ENCODE measurements at places on chromosomes 5 and 9. TPM values are rescaled to one million over a fixed set of nuclear protein-coding genes. Genes with fewer than 3 reads are reported as not detected.

The CXCL14 gene
- total RNA-seq: 88.5 TPM

DNA sequence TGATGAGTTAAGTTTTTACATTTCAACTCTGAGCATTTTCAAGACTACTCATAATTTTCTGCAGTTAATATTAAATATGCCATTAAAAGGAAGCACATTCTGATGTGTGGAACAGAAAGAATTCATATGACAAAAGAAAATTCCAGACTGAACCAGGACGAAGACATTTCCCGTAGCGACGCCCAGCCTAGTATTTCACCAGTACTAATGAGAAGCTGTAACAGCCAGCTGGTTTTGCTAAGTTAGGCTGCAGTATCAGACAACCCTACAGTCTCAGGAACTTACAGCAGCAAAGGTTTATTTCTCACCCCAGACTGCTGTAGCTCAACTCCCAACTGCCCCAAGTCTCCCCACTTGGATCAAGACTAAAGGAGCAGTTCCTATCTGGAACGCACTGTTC lies 91.6 kb downstream of the TMEM174 start:
- no peak for DNase-seq

DNA sequence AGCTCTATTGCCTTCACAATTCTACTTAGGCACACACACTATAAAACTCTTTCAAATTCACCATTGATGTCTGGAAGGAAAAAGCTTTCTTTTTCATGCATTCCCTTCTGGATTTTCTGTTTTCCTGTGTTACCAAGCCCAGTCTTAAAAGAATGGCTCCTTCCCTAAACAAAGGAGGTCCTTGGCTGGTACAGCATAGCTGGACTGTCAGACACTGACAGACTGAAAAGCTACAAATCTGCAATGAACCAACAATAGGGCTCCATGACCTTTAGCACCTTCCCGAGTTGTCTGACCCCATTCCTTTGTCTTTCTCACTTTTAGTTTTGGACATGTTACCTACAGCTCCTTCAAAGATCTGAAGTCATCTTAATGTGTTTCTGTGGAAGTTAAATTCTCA lies 382.5 kb downstream of the TMEM161B start:
- DNase-seq: no peak

DNA sequence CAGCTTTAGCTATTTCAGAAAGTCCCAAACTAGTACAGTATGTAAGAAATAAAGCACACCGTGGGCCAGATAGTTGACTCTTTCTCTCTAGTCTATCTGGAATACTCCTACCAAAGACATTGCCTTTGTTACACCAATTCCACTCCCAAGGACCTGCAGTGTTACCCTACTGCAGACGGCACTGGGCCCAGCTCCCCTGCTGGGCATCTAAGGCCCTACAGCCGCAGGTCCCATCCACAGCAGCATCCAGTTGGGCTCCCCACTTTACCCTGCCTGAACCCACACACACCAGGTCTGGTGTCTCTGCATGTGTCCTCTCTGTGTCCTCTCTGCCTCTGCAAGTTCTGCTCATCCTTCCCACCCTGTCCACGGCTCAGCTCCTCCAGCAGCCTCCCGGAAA lies 22.5 kb downstream of the TNIP1 start:
- DNase-seq: no peak

- no peak for DNase-seq
Measured at GRCh38 chr9:87686520-87687090, 39.3 kb upstream of the CTSL start.

DNA sequence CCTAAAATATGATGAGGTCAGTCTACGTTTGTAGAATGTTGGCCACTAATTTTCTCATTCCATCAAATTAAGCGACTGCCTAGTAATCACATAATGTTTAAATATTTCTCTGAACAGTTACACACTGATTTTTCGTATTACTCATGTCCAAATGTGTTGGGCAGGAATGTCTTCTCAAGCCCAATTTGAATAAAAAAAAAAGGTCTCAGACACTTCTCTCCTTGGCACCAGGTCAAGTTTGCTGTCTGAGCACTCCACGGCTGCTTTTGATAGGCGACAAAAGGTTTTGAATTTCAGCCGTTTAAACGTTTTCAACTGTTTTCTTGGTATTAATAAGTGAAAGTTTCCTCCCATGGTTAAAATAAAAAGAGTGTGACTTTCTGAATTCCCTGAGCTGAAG lies 542.1 kb downstream of the IRX1 start:
- no peak for DNase-seq

GRCh38 chr5:157540124-157540523 lies 35.5 kb downstream of the ADAM19 start:
- no peak for DNase-seq

Measured in left colon (tissue), 2 donors.